ENCODE measurements at places on chromosomes 1 and 21. TPM values are rescaled to one million over a fixed set of nuclear protein-coding genes. Genes with fewer than 3 reads are reported as not detected.

DNA sequence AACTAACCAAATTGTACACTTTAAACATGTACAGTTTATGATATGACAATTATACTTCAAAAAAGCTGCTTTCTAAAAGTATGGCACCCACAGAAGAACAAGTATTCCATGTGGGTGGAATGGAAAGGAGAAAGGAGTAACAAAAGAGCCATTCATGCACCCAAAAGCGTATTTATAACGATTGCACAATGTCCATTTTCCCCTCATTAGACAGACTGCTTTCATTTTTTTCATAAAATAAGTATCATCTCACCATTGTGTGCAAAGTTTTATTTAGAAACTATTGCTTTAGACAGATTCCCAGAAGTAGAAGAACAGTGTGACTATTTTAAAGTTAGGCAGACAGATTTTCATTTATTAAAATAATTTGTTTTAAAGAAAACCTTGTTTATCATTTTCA is 59.6 kb downstream of the KIAA0319L start:
- DNase-seq = no peak

- no peak for DNase-seq
These were observed 89.2 kb downstream of the GPR88 start for GRCh38 chr1:100627054-100627716.

Gene FCRL5
- 51.0 TPM for polyA plus RNA-seq

DNA sequence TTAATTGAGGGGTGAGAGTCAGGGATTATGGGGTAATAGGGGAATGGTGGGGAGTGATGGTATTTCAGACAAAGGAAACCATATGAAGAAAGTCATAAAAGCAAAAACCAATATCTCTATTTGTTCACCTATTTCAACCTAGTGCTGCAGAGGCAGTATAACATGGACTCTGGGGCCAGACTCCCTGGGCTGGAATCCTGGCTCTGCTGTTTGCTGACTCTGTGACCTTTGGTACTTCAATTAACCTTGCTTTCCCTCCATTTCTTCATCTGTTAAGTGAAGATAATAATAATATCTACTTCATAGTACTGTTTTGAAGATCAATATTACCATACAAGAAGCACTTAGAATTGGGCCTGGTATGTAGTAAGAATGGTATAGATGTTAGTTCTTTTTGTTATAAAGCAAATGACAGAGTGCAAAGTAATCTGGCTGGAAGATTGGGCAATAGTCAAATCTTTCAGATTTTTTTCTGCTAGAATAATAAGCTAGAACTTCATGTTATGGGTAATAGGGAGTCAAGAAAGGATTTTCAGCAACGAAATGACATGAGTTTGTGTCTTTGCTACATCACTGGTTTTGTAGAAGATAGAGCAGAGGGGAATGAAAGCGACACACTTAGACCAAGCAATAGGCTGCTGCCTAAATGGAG is 9.0 kb downstream of the EPHX4 start:
- DNase-seq = no peak

DNA sequence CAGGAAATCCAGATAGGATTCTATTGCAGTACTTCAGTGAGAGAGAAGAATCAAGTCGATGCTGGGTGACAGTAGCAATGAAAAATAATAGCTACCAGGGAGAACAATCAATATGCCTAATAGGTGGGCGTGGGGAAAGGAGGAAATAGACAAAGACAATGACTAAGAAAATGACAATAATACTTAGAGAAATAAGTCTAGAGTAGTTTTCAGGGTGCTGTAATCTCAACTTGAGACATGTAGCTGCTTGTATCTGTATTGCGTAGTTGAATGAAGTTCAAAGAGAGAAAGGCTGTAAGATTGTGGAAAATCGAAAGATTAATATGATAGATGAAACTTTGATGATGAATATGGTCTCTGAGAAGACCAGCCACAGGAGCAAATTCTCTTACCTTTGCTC is 2.6 kb downstream of the STXBP3 start:
- no peak for DNase-seq

GRCh38 chr1:1899266-1899966 is 8.5 kb upstream of the GNB1 start:
- no peak for DNase-seq

DNA sequence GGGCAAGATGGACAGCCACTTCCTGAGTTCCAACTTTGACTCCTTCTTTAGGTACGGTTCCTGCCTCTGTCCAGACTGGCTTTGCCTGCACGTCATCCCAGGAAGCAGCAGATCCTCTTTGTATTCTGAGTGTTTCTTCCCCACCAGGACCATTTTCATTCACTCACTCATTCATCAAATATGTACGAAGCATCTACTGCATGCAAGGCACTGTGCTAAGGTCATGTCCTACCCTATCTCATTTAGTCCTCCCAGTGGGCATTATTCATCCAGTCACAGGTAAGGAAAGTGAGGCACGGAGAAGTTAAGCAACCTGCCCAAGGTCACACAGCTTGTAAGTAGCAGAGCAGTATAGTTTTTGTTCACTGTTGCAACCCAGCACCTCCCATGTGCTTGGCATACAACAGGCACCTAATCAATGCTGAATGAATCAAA is 13.9 kb downstream of the CRYBG2 start:
- DNase-seq = no peak

- no peak for DNase-seq
These were observed 916.2 kb upstream of the B3GALT2 start for GRCh38 chr1:194102607-194103006.

DNA sequence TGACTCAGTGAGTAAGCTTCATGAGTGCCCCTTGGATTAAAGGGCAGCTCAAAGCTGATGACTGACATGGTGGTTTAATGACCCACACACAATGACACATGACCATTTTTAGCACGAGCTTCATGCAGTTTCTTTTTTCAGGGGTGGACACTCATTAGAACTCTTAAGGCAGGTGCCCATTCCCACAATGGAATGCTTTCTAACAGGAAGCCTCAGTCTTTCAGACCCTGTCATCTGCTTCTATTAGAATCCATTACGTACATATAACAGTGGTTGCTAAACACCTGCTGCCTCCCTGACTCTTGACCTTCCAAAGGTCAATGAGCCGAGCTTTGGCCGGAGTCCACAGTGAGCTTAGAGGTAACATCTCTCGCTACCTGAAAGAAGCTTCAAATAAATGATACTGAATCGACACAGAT is 27.4 kb downstream of the AKNAD1 start:
- DNase-seq = no peak

Gene MAP3K21
- 0.67 TPM for polyA plus RNA-seq

DNA sequence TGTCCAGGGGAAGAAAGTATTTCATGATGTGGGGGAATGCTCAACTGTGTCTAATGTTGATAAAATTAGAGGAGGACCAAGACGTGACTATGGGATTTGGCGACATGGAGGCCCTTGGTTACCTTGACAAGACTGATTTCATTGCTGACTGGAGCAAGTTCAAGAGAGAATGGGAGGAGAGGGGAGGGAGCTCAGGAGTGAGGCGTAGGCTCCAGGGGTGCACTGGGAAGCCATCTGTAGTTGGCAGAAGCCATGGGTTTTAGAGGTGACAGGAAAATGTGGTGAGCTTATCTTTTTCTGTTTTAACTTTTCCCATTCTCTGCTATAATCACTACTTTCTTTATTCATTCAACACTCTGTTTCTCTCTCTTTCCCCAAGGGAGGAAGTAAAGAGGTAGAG is 15.8 kb downstream of the UBE4B start:
- DNase-seq = no peak

Gene ALPL
- polyA plus RNA-seq = 27.3 TPM

GRCh38 chr21:42847726-42848125 is 31.6 kb downstream of the WDR4 start:
- DNase-seq = peak; percentile 32

GRCh38 chr1:7621334-7622219 is 149.5 kb upstream of the VAMP3 start:
- DNase-seq = peak; percentile 24

Gene ZYG11A
- polyA plus RNA-seq = 0.03 TPM

Gene TAL1
- 2.9 TPM for polyA plus RNA-seq

Gene NTMT2
- not detected for polyA plus RNA-seq

GRCh38 chr1:66380452-66381212 is 153.3 kb upstream of the SGIP1 start:
- peak; percentile 81 for DNase-seq

GRCh38 chr1:6185635-6186382 is 5.7 kb upstream of the CHD5 start:
- no peak for DNase-seq

GRCh38 chr1:68174738-68175113 is 57.6 kb downstream of the WLS start:
- DNase-seq = no peak

Gene SLC25A34
- 2.1 TPM for polyA plus RNA-seq

Gene NIBAN1
- 7.8 TPM for polyA plus RNA-seq

- no peak for DNase-seq
These were observed 39.6 kb upstream of the ITPKB start for GRCh38 chr1:226778657-226779058.

GRCh38 chr1:3067301-3067670 is 1.7 kb upstream of the PRDM16 start:
- peak; percentile 58 for DNase-seq

Gene CSF3R
- polyA plus RNA-seq = 8.9 TPM

DNA sequence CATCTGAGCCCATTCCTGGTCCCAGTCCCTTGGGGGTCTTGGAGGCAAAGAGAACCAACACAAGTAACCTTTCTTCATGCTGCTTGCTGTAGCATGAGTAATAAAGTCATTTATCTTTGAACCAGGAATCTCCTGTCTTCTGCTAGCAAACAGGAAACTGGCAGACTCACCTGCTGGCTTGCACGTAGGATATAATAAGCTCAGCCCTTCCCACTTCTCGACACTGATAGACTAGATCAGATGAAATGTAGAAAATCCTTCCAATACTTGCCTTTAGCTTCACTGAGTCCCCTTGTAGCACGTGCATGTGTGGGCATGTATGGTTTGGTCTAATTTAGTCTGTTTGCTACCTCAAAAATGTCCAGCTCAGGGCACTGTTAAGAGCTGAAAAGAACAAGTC is 6.5 kb upstream of the TFF2 start:
- no peak for DNase-seq

Measured in spleen (tissue), 13 donors.